Posterior vena cava (tissue), 2 donors: ENCODE measurements at places on chromosomes 12 and 14. TPM values are rescaled to one million over a fixed set of nuclear protein-coding genes. Genes with fewer than 3 reads are reported as not detected.

DLK1 gene
- not detected for total RNA-seq

SYCP3 gene
- total RNA-seq = 0.24 TPM

GRCh38 chr12:68559984-68560850, 50.5 kb upstream of the RAP1B start:
- DNase-seq = peak; percentile 87

GRCh38 chr12:53965281-53966084, 7.4 kb upstream of the HOXC11 start:
- peak; percentile 87 for DNase-seq

LRTM2 gene
- not detected for total RNA-seq

- no peak for DNase-seq
These were observed 82.4 kb downstream of the SYT10 start for GRCh38 chr12:33357181-33357580.

ZNF839 gene
- total RNA-seq = 5.0 TPM

GRCh38 chr14:93333631-93334103, 831 bp upstream of the BTBD7 start:
- no peak for DNase-seq

OAS3 gene
- total RNA-seq = 21.1 TPM

DNA sequence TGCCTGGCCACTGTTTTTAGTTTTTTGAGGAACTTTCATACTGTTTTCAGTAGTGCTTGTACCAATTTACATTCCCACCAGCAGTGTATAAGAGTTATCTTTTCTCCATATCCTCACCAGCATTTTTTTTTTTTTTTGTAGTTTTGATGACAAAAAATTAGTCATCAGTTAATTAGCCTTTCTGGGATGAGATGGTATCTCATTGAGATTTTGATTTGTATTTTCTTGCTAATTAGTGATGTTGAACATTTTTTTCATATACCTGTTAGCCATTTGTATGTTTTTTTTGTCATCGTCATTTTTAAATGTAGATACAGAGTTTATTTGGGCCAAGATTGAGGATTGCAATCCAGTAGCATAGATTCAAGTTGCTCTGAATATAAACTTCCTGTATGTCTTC, 19.3 kb downstream of the TBC1D15 start:
- no peak for DNase-seq

DNA sequence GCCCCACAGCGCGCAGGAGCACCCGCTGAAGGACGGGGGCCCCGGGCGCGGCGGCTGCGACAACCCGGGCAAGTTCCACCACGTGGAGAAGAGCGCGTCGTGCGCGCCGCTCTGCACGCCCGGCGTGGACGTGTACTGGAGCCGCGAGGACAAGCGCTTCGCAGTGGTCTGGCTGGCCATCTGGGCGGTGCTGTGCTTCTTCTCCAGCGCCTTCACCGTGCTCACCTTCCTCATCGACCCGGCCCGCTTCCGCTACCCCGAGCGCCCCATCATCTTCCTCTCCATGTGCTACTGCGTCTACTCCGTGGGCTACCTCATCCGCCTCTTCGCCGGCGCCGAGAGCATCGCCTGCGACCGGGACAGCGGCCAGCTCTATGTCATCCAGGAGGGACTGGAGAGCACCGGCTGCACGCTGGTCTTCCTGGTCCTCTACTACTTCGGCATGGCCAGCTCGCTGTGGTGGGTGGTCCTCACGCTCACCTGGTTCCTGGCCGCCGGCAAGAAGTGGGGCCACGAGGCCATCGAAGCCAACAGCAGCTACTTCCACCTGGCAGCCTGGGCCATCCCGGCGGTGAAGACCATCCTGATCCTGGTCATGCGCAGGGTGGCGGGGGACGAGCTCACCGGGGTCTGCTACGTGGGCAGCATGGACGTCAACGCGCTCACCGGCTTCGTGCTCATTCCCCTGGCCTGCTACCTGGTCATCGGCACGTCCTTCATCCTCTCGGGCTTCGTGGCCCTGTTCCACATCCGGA, 1.4 kb downstream of the FZD10 start:
- DNase-seq = peak; percentile 74

C14orf39 gene
- total RNA-seq = 0.43 TPM

- DNase-seq = no peak
These were observed 55.8 kb upstream of the LIMA1 start for GRCh38 chr12:50338920-50339645.

DNA sequence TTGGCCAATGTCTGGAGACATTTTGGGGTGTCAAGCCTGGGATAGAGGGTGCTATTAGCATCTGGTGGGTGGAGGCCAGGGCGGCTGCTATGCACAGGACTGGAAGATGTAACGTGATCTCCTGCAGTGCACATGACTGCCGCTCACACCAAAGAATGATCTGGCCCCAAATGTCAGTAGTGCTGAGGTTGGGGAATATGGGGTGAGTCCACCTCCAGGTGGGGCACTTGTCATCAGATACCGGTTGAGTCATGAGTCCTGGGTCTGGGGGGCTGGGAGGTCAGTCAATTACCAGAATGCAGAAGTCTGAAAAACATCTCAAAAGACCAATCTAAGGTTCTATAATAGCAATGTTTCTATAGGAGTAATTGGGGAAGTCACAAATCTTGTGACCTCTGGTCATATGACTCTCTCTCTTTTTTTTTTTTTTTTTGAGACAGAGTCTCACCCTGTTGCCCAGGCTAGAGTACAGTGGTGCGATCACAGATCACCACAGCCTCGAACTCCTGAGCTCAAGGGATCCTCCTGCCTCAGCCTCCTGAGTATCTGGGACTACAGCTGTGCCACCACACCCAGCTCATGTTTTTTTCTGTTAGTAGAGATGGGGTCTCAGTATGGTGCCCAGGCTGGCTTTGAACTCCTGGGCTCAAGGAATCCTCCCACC, 6.0 kb upstream of the SDSL start:
- DNase-seq = peak; percentile 82

GRCh38 chr12:62575036-62575435, 108.4 kb downstream of the MON2 start:
- no peak for DNase-seq

COCH gene
- total RNA-seq = 1.2 TPM

DNA sequence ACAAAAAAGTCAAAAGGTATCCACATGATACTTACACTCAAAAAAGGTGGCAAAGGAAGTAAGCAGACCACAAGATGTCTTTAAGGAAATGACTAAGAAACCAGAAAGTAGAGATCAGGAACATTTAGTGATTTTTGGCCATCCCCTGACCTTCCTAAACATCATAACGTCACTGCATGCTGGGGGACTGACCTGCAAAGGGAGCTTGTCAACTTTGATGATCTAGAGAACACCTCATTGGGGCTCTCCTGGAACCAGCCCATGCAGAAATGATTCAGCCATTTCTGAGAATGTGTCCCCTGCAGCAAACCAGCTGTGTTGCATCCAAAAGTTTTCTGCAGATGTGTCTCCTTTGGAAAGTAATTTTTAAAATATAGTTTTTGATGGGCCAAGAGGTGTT, 152.2 kb upstream of the RASSF8 start:
- no peak for DNase-seq

CHST11 gene
- total RNA-seq = 17.1 TPM

LRP1-AS gene
- total RNA-seq = not detected

DNA sequence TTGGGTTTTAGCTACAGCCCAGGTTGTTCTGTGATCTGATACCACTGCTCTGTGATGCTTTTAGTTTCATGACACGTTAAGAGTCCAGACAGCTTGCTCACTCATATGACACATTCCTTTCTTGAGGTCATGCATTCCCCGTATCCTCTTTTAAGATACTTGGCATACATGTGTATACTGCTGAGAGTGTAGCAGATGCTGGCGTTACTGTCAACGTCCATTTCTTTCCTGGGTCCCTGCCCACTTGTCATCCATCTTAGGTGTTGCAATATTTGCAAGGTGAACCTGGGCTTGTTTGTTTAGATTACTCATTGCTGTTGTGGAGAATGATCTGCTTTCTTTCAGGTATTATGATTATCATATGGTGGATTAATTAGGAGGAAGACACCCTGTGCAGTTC, 9.1 kb upstream of the EMP1 start:
- no peak for DNase-seq

DNA sequence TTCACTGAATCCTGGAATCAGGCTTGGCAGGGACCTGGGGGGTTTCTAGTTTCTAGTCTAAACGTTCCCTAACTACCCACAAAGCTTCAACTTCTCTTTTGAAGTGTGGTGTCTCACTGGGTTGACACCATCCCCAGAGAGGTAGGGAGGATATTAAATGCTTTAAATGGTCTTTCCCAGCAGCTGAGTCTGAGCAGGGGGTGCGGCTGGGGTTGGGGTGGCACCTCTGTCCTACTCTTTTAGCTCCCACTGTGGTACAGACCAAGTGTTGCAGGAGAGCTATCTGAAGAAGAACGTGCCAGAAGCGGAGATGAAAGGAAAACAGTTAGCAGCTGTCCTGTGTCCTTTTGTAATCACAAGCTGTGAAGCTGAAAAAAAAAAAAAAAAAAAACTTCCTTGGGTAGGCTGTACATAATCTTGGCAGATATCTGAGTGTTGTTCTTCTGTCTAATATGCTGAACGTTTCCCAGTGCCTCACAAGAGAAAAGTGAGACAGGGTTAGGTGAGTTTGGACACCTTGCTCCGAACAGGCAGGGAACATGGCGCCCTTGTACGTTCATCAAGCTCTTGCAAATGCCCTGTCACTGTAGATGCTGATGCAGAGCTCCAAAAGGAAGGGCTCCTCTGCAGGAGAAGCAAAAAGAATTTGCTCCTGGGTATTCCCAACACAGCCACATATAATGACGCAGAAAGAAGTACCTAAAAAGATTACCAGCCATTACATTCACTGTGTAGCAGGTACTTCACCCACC, 447.2 kb downstream of the APAF1 start:
- no peak for DNase-seq

DNA sequence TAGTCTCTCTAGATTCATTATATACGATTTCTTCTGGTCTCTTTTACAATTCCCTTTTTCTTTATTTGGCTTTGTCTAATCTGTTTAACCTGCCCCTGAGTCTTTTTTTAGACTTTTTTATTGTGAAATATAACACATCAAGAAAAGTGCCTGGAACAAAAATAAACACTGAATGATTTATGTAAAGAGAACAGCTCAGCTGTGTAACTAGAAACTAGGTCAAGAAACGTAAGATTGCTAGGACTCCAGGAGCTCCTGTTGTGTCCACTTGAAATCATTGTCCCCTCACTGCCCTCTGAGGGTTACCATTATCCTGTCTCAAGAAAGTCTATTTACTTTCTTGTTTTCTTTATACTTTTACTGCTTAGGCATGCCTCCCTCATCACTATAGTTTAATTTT, 23.1 kb downstream of the EXD2 start:
- DNase-seq = no peak

DNA sequence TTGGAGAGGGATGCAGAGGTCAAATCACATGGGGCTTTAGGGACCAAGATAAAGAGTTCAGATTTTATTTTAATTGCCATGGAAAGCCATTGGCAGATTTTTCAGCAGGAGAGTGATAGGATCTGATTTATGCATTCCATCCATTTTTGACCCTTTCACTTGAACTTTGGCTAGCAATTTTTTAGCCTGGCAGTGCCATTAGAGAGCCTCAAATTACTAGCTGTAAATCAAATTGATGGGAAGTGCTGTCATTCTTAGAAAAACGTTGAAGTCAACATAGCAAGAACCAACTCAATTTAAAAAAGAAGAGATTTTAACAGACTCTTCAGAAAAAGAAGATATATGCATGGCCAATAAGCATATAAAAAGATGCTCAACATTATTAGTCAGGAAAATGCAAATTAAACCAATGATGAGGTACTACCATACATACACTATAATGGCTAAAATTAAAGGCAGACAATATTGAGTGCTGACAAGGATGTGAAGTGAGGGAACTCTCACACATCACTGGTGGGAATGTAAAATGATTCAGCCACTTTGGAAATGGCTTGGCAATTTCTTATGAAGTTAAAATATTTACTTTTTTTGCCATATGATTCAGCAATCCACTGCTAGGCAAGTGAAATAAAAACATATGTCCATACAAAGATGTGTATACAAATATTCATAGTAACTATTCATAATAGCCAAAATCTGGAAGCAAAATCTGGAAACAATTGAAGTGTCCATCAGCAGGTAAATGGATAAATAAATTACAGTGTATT, 89.7 kb downstream of the PTCSC3 start:
- no peak for DNase-seq

GRCh38 chr12:127245437-127245836, 1021.5 kb upstream of the TMEM132C start:
- DNase-seq = no peak

AKAP3 gene
- total RNA-seq = 1.2 TPM

RIPK3 gene
- total RNA-seq = 9.2 TPM

GRCh38 chr12:89436062-89436461, 83.8 kb upstream of the DUSP6 start:
- no peak for DNase-seq

DNA sequence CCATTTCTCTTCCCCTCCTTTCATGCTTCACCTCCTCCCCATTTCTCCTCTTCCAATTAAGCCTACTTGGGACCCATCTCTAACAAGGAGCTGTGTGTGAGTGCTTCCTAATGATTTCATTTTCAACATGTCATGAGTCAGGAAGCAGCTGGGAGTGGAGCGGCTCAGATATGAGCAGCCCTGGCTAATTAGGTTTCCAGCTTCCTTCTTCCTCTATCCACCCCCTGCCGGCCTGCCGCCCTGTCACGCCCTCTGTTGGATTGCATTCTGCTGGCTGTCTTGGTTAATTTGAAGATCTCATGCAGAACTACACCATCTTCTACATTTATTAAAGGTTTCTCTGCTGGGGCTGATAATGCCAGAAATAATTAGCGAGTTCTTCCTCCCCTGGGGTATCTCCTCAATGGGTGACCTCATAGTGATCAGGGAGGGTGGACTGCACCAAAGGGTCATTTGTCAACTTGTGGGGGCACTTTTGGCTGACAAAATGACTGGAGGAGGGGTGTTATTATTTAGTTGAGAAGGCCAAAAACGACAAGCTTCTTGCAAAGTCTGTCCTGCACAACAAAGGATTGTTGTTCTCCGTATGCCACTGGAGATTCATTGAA, 300.9 kb upstream of the SRRM4 start:
- no peak for DNase-seq

- DNase-seq = no peak
These were observed 62.1 kb downstream of the EML1 start for GRCh38 chr14:99855271-99855670.

DNA sequence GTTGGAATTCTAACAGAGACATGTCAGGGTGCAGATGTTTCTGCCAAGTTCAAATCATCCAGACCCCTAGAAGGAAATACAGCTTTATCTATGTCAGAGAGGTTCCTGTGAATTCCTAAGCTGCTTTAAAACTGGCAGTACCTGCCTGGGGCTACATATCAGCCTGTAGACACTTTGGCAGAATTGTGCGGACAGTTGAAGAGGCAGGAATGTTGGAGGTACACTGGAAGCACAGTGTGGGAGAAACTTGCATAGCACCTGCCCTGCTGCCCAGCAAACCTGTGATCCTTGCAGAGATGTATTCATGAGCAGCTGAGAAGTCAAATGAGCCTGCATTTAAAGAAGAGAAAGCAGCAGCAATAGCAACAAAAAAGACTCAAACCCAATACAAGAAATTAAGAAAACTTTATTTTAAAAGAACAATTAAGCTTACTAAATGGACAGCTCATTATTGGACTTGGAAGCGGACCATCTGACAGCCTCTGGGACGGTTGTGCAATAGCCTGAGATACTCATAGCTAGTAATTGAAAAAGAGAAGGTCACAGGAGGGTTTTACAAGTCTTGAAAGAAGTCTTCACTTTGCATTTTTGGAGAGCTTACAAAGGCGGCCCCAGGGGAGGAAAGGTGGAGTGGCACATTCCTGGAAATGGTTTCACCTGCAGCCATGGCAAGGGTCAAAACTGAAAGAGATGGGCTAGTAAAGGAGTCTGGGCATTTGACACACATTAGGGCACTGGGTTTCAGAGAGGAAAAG, 280.9 kb upstream of the FLRT2 start:
- DNase-seq = no peak

GRCh38 chr12:32917094-32917611, 20.6 kb upstream of the PKP2 start:
- no peak for DNase-seq
